ENCODE measurements at places on chromosomes 11 and 22.

GRCh38 chr11:70281156-70281609 is 10.7 kb downstream of the PPFIA1 start:
- no peak for DNase-seq

GRCh38 chr11:89433278-89433677 is 57.9 kb downstream of the NOX4 start:
- DNase-seq, result no peak

- no peak for DNase-seq
Measured at GRCh38 chr11:4916581-4916980, 2.6 kb downstream of the OR51G2 start.

DNA sequence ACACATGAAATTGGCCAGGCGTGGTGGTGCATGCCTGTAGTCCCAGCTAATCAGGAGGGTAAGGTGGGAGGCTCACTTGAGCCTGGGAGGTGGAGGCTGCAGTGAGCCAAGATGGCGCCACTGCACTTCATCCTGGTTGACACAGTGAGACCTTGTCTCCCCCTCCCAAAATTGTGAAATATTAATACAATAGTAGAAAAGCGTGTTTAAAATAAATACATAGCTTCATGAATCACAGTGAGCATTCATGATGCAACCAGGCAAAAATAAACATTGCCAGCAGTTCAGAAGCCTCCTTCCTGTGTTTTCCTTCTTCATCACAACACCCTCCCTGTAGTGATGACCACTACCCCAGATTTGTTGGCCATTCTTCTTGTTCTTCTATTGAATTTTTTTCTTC is 4.3 kb upstream of the TEAD1 start:
- DNase-seq, result no peak

DNA sequence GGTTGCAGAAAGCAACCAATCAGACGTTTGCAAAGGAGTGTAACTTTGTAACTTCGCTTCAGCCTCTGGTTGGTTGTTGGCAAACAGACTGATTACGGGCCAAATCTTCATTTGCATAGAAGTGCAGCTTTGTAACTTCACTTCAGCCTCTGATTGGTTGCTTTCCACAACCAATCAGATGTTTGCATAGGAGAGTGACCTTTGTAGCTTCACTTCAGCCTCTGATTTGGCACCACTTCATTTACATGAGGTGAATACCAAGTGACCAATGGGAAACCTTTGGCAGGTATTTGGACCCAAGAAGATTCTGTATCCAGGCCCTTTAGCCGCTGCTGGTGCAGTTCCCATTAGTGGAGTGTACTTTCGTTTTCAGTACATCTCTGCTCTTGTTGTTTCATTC is 16.0 kb downstream of the USP47 start:
- DNase-seq, result no peak

GRCh38 chr22:43393132-43393843 is 18.5 kb upstream of the MPPED1 start:
- no peak for DNase-seq

- DNase-seq, result no peak
Measured at GRCh38 chr22:22171357-22172218, 73.0 kb upstream of the VPREB1 start.

DNA sequence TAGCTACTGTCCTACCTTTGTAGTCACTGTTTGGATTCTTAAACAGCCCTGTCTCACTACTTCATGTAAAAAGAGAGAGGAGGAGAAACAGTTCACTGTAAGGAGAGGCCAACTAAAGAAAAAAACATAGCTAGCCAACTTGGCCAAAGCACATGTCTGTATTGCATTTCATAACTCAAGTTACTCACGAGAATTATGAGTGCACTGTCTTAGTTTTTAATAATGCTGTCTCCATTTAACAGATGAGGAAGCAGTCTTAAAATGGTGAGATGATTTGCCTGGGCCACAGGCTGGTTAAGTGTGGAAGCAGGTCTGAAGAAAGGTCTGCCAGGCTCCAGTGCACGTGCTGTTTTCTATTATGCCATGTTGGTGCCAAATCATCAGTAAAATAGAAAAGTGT is 104.5 kb downstream of the UVRAG start:
- DNase-seq, result no peak

DNA sequence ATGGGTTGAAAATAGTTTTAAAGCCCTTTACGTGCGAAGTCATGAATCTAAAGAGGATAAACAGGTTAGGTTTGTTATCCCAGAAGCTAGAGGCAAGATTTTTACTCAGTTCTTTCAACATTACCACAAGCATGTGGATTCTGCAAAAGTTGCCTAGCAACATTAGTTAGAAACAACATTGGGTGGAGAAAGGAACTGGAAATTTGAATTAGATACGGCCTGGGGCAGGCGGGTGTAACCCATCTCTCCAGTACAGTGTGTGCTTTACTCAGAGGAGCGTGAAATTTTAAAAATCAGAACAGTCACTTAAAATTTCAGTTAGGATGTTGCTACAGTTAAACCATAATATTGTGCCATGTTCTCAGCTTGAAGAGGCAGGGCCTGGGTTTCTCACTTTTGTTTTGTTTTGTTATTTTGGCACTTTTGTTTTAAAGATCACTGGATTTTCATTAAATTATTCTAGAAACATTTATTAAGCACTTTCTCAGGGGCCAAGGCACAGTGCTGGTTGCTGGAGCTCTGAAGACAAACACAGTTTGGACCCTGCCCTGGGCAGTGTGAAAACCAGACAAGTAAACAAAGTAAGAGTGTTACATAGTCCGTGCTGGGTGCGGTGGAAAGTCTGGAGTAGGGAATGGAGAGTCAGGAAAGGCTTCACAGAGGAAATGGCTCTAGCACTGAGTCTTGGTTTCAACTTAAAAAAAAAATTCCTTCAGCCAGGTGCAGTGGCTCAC is 4.4 kb upstream of the WEE1 start:
- peak; percentile 92 for DNase-seq

GRCh38 chr22:20998411-20999336 is 3.2 kb downstream of the THAP7 start:
- DNase-seq, result no peak

DNA sequence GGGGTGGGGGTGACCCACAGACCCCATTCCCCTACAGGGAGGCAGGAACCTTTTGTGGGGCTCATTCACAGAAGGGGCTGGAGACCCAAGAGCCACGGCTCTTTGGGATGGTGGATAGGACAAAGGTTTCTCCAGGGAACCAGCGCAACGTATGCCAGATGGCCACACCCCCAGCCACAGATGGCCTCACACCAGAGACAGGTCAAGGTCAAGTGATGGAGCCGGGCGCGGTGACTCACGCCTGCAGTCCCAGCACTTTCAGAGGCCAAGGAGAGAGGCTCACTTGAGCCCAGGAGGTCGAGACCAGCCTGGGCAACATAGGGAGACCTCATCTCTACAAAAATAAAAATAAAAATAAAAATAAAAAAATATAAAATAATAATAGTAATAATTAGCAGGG is 17.1 kb upstream of the BRSK2 start:
- DNase-seq, result no peak

DNA sequence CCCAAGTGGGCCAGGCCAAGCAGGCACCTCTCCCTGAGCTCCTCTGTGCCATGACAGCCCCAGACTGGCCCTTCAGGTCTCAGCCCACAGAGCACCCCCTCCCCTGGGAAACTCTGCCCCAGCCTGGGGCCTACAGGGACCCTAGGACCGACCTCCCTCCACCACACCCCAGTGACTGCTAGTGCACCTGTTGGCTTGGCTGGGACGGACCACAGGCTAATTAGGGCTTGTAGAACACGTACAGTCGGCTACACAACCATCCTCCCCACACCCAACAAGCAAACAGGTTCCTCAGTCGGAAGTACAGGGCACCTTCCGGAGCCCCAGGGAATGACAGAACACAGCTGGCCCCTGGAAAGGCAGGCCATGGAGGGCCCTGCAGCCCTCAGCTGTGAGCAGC is 4.3 kb downstream of the SBF1 start:
- DNase-seq, result no peak

DNA sequence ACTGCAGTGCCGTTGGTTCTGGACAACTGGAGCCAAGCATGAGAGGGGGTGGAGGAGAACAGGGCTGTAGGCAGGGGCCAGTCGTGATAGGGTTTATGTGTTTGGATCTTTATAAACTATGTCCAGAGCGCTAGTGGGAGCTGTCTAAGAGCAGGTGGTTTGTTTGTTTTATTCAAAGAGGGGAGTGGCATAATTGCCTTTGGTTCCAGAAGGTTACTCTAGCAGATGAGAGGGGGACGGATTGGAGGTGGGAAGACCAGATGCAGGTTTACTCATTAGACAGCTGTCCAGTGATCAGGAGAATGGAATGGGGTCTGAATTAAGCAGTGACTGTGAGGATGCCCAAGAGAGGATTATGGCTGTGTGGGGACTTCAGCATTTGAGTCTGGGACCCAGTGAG is 109.3 kb upstream of the TBCEL start:
- DNase-seq, result no peak

DNA sequence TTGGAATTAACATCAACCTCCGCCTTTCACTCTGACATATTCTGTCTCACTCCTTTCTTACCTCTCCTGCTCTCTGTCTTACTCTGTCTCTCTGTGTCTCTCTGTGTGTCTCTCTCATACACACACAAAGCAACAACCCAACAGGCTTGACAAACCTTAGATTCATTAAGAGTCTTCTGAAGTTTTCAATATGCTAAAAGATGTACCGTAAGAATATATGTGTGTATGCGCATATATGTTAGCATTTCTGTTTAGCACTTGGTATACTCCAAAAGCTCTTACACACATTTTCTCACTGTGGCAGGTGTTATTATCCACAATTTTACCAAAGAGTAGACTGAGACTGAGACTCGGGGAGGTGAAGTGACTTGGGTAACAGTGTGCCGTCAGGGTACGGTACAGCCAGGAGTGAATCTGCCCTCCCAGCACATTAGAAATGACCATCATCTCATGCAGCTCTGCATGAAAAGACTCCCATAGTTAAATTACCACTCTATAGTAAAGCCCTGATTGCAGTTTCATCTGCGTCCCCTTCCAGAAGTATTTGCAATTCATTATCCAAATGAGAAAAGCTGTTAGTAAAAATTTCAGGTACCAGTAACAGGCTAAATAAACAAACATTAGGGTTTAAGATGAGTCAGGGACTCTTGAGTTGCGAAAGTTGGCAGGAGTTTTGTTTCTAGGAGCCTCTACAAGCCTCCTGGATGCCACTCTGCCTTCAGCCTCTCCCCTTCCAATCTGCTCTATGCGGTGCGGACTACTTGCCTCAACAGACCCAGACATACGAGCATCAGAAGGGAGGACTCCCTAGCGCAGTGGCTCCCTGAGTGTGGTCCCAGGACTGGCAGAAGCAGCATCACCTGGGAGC is 195.2 kb upstream of the TMEM45B start:
- DNase-seq, result no peak

DNA sequence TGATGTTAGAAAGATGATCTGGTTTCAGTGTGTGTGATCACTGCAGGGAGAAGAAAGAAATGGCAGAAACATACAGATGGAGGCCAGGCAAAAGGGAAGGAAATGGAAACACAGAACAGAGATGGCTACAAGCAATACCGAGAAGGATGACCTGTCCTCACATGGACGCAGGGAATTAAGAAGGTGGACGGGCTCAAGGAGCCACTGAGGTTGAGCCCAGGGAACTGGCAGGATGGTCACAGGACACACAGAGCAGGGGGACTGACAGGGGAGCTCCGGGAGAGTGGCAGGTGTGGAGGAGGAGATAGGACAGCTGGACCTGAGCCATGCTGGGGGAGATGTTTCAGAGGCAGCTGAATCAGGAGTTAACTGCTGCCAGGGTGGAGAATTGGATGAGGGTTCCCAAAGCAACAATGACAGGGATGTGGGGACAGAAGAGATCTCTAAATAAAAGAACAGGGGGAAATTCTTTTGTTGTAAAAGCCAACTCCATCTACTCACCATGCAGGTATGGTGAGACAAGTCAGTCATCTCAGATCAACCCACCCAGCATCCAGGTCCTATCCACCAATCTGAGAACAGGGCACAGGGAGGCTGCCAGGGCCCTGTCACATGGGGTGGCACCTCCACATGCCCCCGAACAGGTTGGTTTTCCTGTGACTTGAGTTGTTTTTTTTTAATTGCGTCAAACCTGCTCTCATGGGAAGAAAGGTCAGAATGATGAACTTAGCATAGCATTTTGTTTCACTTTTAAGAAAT is 26.3 kb downstream of the KLHL22 start:
- no peak for DNase-seq

- no peak for DNase-seq
Measured at GRCh38 chr11:82903843-82904586, 2.5 kb downstream of the DDIAS start.

DNA sequence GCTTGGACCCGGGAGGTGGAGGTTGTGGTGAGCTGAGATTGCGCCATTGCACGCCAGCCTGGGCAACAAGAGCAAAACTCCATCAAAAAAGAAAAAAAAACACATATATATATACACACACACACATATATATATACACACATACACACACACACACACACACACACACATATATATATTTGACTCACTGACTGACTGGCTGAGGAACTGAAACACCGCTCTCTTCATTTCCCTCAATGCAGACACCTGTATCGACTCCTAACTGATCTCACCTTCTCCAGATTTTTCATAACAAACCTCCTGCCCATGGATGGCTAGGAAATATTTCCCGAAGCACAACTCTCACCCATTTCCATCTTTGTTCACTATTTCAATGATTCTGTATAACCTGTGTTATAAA is 140.7 kb upstream of the ANO3 start:
- DNase-seq, result no peak

DNA sequence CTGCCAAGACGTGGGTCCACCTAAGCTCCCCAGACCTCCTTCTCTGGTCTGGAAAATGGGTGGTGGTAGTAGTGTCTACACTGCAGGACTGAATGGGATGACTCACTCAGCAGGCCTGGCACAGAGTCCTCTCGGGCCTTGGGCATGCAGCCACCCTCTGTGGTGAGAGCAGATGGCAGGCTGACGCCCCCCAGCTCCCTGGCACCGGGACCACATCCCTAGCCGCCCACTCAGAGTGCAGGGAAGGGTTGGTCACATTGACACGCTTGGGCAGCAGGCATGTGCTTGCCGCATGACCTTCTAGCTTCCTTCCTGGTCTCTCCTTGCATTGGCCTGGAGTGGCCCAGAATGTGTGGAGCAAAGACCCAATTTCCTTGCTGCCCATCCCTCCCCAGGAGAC is 30.7 kb upstream of the PRODH start:
- no peak for DNase-seq

DNA sequence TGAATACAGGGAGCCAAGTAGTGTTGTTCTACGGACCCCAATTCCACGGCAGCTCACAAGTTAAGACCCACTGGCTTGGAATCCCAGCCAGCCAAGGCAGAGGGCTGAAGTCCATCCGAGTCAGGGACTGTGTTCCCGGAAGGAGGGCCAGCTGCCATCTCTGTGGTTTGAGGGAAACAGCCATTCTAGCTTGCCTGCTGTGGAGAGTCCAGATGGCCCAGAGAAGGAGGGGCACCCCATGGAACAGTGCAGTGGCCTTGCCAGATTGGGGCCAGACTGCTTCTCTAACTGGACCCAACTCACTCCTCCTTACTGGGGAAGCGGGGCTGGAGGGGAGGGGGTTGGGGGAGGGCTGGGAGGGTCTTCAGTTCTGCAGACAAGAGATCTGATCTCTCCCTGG is 156.4 kb downstream of the FAM181B start:
- no peak for DNase-seq

All from common myeloid progenitor, CD34-positive (primary cell).